ENCODE measurements at places on chromosomes 11 and 22. TPM values are rescaled to one million over a fixed set of nuclear protein-coding genes. Genes with fewer than 3 reads are reported as not detected.

DNA sequence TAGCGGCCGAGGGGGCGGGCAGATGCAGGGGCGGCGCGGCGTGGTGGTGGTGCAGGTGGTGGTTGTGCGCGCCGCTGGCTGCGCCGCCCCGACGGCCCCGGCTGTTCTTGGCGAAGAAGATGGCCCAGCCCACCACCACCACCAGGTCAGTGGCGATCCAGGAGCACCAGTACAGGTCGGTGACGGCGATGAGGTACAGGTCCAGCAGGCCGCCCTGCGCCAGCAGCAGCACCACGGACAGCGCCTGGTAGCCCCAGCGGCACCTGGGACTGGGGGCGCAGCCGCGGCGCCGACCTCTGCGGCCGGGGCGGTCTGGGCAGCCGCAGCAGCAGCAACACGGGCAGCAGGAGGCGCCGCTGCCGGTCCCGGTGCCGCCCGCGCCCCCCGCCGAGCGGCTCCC is 879 bp downstream of the TMEM121B start:
- H3K4me1 ChIP-seq = peaks cover 14% of the 10 kb centered on the region
- H3K4me3 ChIP-seq = peak overlapping the region; percentile 65
- H3K36me3 ChIP-seq = no peaks in the 10 kb centered on the region
- DNase-seq = no peak

DNA sequence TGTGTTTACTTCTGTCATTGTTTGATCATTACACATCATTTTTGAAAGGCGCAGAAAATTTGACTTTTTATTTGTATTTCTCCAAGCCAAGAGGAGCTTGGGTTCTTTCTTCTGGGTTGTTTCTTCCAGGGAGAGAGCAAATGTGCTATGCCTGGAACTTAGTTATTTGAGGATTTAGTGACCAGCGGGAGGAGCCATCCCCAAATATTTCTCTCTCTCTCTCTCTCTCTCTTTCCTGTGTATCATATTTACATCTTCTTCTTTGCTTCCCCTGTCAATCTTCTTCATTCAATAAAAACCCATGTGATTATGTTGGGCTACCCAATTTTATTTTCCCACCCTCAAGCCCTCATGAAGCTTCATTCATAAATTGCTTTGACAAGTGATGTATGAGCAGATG is 534.5 kb downstream of the LRRC4C start:
- H3K27me3 ChIP-seq = no peaks in the 10 kb centered on the region
- H3K27ac ChIP-seq = no peak overlapping the region
- no peak overlapping the region for H3K4me3 ChIP-seq
- H3K36me3 ChIP-seq = no peaks in the 10 kb centered on the region
- DNase-seq = no peak
- H3K4me1 ChIP-seq = no peaks in the 10 kb centered on the region

Gene TNNI2
- 4.2 TPM for total RNA-seq

GRCh38 chr11:77069336-77069968 is 2.7 kb downstream of the CAPN5 start:
- no peaks in the 10 kb centered on the region for H3K36me3 ChIP-seq
- peaks cover 73% of the 10 kb centered on the region for H3K4me1 ChIP-seq
- no peaks in the 10 kb centered on the region for H3K27me3 ChIP-seq

Gene TBX10
- total RNA-seq = not detected

- no peak overlapping the region for H3K27ac ChIP-seq
- no peak for DNase-seq
- H3K4me3 ChIP-seq = no peak overlapping the region
- H3K27me3 ChIP-seq = no peaks in the 10 kb centered on the region
- peaks cover 26% of the 10 kb centered on the region for H3K4me1 ChIP-seq
Measured at GRCh38 chr22:43823911-43824665, 12.0 kb upstream of the EFCAB6 start.

Gene LINC01488
- not detected for total RNA-seq

GRCh38 chr11:108985236-108985944 is 320.5 kb downstream of the DDX10 start:
- H3K4me1 ChIP-seq = peaks cover 24% of the 10 kb centered on the region
- H3K36me3 ChIP-seq = no peaks in the 10 kb centered on the region
- H3K27me3 ChIP-seq = no peaks in the 10 kb centered on the region
- peak overlapping the region; percentile 52 for H3K27ac ChIP-seq
- no peak for DNase-seq

Gene GLB1L3
- 0.32 TPM for total RNA-seq

DNA sequence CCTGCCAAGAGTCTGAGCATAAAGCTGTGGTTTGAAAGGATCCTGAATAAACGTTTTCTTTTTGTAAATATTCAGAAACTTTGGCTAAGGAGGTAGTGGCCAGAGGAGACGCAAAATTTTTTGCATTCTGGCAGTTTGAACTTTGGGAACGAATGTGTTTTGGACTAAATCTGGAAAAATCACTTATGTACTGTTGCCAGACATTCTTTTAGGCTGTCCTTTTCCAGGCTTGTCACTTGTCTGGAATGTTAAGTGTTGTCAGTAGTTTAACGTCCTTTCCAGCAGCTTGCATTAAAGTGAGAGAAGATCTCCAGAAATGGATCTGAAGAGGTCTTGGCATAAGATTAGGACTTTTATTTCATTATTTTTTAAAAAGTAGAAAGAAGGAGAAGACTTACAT is 18.5 kb downstream of the SPECC1L start:
- H3K36me3 ChIP-seq = no peaks in the 10 kb centered on the region
- H3K4me1 ChIP-seq = peaks cover 89% of the 10 kb centered on the region
- H3K27me3 ChIP-seq = no peaks in the 10 kb centered on the region
- peak overlapping the region; percentile 11 for H3K4me3 ChIP-seq
- peak overlapping the region; percentile 84 for H3K27ac ChIP-seq

DNA sequence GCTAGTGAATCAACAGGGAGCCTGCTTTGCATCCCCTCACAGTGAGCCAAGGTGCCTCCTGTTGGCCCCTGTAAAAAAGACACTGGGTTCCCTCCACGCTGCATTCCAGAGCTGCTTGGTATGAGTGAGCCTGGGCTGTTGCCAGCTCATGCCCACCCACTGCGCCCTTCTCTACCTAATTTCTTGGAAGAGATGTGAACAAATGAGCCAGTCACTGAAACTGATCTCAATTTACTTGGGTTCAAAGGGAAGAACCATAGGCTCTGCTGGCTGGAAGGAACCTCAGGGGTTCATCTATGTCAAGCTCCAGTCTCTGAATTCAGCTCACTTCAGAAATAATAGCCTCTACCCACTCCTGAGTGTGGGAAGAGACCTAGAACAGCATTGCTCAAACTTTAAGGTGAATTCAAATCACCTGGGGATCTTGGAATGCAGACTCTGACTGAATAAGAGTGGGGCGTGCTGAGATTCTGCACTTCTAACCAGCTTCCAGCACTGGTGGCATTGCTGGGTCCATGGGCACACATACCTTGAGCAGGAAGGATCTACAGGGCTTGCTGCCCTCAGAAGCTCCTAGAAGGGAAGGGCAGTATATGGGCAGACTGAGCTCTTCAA is 5.4 kb upstream of the TMPRSS4 start:
- DNase-seq = no peak
- peaks cover 29% of the 10 kb centered on the region for H3K27me3 ChIP-seq
- no peaks in the 10 kb centered on the region for H3K4me1 ChIP-seq
- H3K36me3 ChIP-seq = no peaks in the 10 kb centered on the region
- H3K27ac ChIP-seq = no peak overlapping the region

DNA sequence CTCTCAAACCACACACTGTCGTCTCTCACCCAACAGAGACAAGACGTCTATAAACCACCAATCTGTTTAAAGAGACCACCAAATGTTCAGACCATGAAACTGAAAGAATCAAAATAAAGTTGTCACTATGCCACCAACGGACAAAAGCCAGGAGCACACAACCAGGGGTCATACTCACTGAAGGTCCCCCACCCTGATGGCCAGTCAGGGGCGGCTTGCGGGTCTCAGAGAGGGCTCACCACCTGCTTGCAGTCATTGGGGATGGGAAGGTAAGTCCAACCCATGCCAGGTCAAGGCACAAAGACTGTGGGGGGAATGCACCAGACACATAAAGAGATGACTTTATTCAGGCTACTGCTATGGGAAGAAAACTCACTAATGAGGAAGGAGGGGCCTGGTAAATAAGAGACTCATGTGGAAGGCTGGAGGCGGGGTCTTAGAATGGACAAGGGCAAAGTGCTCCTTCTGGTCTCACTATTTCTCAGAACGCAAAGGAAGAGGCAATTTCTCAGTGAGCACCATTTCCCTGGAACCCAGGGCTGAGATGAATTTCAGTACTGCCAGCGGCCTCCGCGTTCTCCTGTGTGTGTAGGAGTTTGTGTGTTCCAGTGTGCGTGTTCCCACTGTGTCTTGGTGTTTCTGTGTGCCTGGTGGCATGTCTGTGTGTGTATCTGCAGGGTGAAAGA is 17.3 kb downstream of the SCARF2 start:
- DNase-seq = no peak
- peaks cover 8% of the 10 kb centered on the region for H3K27me3 ChIP-seq
- no peak overlapping the region for H3K27ac ChIP-seq
- H3K36me3 ChIP-seq = no peaks in the 10 kb centered on the region
- peaks cover 16% of the 10 kb centered on the region for H3K4me1 ChIP-seq

Gene SYT9
- 0.29 TPM for total RNA-seq

- no peaks in the 10 kb centered on the region for H3K4me1 ChIP-seq
- H3K36me3 ChIP-seq = no peaks in the 10 kb centered on the region
- H3K27ac ChIP-seq = no peak overlapping the region
- DNase-seq = no peak
- H3K27me3 ChIP-seq = no peaks in the 10 kb centered on the region
Measured at GRCh38 chr11:27977031-27977430, 130.9 kb downstream of the KIF18A start.

DNA sequence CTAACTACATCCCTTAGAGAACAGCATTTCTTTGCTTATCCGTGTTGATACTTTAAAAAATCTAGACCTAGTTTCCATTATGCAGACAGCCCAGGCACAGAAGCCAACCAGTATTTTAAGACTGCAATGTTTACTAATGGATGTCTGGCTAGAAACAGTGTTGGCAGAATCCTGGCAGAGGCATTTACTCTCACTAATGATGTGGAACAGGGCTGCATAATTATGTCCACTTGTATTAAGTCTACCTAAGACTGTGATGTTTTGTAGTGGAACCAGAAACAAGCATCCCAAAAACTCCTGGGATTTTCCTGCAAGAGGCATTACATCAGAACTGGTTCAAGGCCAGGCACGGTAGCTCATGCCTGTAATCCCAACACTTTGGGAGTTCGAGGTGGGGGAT is 50.2 kb upstream of the PICALM start:
- no peaks in the 10 kb centered on the region for H3K27me3 ChIP-seq
- H3K4me1 ChIP-seq = peaks cover 52% of the 10 kb centered on the region
- no peak for DNase-seq
- H3K27ac ChIP-seq = peak overlapping the region; percentile 55
- no peak overlapping the region for H3K4me3 ChIP-seq

GRCh38 chr11:9138612-9139579 is 47.5 kb upstream of the SCUBE2 start:
- H3K27me3 ChIP-seq = no peaks in the 10 kb centered on the region
- DNase-seq = no peak
- peaks cover 50% of the 10 kb centered on the region for H3K36me3 ChIP-seq
- H3K4me1 ChIP-seq = peaks cover 39% of the 10 kb centered on the region
- no peak overlapping the region for H3K4me3 ChIP-seq
- peak overlapping the region; percentile 54 for H3K27ac ChIP-seq

- peak overlapping the region; percentile 68 for H3K27ac ChIP-seq
- H3K36me3 ChIP-seq = peaks cover 5% of the 10 kb centered on the region
Measured at GRCh38 chr11:706957-707816, 1.2 kb downstream of the EPS8L2 start.

DNA sequence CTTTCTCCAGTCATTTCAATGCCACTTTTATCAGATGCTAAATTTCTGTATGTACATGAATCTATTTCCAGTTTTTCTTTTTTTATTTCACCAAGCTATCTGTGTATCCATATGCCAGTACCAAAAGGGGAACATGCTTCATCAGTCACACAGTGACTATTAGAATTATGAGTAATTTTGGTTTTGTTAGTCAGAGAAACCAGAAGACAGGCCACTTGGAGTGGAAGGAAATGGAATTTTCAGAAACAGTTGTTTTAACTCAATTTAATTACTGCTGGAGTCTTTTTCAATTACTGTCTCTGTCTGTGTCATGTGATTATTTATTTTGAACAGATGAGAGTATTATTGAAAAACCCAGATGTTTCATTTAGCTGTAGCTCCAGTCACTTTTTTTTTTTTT is 84.6 kb upstream of the ANO3 start:
- H3K4me3 ChIP-seq = no peak overlapping the region
- no peak for DNase-seq
- H3K27me3 ChIP-seq = no peaks in the 10 kb centered on the region
- H3K36me3 ChIP-seq = no peaks in the 10 kb centered on the region
- no peak overlapping the region for H3K27ac ChIP-seq
